ENCODE measurements at places on chromosomes 7 and 10.
A peak's percentile ranks its signal among the peaks of the same experiment; 100 is the strongest.

DNA sequence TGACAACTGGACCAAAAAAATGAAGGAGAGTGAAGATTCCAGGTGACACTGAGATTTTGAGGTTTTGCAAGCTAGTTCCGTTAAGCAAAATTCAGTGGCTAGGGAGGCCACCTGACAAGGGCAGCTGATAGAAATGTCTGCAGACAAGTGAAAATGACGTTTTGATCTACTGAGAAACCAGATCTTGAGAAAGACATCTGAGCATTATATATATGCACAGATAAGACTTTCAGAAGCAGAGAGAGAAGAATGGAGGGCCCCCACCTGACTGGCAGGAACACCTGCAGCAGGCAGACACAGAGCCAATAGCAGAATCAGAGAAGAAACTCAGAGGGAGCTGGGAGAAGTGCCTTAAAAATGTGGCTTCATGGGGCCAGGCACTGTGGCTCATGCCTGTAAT, 76.1 kb upstream of the LRGUK start:
- no peak for DNase-seq

DNA sequence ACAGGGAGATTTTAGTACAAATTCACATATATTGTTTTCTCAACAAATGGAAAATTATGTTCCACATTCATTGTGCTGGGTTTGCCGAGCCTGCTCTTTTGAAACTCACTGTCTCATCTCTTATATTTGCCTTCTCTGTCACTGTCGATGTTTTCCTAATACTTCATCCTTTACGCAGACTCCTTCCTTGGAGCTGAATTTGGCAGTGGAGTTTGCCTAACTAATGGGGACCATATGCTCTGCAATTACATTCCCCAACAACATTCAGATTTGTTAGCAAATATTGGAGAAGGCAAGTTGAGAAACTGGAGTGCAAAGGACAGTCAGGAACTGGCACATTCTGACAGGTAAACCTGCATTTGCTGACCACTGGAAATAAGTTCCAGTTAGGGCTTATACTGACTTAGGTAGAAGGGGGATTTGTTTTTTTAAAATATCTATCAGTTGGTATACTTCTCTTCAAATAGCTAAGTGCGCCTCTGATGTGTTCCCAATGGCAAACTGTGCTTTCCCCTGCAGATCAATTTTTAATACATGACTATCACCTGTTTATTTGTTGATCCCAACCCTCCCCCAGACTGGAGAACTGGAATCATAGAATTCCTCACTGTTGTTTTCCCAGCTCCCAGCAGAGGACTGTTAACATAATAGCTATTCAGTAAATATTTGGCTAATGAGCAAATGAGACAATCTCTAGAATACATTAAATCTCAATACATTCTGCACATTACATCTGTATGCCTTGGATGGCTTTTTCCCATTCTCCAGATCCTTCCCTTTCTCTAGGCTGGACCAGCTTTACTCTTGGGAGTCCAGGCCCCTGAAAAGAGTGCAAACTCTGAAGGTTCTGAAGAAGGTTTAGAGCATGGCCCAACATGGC, 769.3 kb downstream of the KCNMA1 start:
- DNase-seq, result no peak

- no peak for DNase-seq
These were observed 179.3 kb upstream of the FZD8 start for GRCh38 chr10:35821339-35821911.

- no peak for DNase-seq
These were observed 4.3 kb downstream of the LIPN start for GRCh38 chr10:88764110-88764509.

GRCh38 chr7:131019351-131019750, 285.3 kb upstream of the KLF14 start:
- no peak for DNase-seq

GRCh38 chr10:53537508-53537907, 764.9 kb upstream of the MBL2 start:
- DNase-seq, result no peak

GRCh38 chr7:125845686-125846085, 916.1 kb upstream of the POT1 start:
- no peak for DNase-seq

DNA sequence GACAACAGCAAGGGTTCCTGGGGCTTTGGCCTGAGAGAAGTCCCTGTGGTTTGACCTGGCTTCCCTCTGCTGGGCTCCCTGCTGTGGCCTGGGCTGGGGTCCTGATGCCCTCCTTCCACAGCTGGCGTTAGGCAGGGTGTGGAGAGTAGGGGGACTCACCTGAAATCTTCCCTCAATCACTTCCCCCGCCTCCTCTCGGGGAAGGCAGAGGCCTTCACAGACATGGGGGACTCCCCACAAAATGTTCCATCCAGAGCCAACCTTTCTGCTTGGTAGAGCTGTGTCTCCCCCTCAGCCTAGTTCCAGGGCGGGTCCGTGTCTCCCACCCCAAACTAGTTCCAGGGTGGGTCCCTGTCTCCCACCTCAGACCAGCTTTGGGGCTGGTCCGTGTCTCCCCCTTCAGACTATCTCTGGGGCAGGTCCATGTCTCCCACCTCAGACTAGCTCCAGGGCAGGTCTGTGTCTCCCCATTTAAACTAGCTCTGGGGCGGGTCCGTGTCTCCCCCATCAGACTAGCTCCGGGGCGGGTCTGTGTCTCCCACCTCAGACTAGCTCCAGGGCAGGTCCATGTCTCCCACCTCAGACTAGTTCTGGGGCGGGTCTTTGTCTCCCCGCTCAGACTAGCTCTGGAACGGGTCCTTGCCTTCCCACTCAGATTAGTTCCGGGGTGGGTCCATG, 2.2 kb downstream of the PVRIG start:
- no peak for DNase-seq

GRCh38 chr7:137393570-137393969, 50.0 kb upstream of the PTN start:
- DNase-seq, result no peak

GRCh38 chr7:39969431-39969830, 19.4 kb downstream of the CDK13 start:
- DNase-seq, result no peak

- DNase-seq, result no peak
These were observed 151.6 kb downstream of the SND1 start for GRCh38 chr7:127803626-127804025.

- peak; percentile 76 for DNase-seq
These were observed 7.0 kb downstream of the KNDC1 start for GRCh38 chr10:133166828-133167692.

- no peak for DNase-seq
These were observed 62.0 kb downstream of the GNAT3 start for GRCh38 chr7:80449836-80450235.

GRCh38 chr7:85714043-85714578, 527.3 kb upstream of the SEMA3D start:
- DNase-seq, result no peak

- DNase-seq, result no peak
These were observed 68.3 kb upstream of the LYZL2 start for GRCh38 chr10:30697806-30698205.

DNA sequence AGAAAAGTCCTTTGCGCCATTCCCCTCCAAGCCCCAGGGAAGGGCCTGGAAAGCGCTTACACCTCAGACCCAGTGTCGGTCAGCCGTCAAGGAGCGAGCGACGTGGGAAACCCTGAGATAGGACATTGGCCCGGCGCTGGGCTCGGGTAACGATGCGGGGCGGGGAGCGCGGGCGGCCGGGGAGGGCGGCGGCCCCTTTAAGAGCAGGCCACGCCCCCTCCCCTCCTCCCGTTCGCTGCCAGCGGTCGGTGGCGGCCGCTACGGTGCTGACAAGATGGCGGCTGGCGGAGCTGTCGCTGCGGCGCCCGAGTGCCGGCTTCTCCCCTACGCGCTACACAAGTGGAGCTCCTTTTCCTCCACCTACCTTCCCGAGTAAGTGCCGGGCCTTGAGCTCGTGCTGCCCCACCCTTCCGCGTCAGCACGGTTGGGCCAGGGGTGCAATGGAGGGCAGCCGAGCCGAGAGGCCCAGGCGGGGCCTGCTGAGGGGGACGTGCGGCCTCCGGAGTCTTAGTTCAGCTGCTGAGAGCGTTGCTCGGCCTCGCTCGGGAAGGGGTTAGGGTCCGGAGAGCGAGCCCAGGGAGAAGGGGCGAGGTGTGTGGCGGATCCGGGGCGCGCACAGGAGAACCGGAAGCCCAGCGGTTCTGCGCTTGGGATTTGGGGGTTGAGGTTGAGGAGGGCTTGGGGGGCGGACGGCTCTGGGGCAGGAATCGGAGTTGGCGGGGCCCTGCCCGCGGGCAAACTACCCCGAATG, at the start of gene MKLN1:
MKLN1 (plus strand) TSS at position 251 of the 751 bp plus-strand sequence; CDS start at position 275, 24 bp downstream.
- DNase-seq, result peak; percentile 64

DNA sequence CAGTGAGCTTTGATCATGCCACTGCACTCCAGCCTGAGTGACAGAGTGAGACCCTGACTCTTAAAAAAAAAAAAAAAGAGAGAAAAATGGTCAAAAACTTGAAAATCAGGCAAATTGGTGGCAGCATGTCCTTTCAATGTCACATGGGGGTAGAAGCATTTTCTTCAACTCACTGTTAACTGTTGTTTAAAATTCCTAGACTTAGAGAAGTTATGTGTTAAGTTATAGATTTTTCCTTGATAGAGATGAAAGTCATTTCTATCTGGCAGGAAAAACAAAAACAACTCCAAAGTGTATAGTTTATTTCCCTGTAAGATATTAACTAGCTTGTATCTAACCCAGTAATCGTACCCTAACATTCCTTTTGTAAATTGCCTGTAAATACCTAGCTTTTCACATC, 26.8 kb downstream of the LYZL2 start:
- DNase-seq, result no peak

DNA sequence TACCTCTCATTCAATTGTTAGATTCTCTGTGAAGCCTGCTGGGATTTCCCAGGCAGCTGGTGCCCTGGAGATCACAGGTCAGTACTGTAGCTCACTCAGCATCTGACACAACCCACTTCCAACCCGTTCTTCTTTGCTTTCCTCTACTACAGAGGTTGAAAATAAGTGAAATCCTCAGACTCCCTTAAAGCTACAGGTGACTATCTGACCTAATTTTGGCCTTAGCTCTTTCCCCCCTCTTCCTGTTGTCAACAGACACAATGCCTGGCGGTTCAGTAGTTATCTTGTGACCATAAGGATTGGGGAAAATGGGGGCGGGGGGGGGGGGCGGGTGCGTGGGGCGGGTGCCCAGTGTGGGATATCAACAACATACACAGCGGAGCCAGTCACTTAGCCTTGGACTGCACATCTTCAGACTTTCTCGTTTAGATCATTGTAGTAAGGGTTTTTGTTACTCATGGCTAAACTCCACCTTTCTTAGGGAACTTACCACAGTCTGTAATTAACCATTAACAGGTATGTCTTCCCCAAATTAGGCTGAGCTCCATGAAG, 37.8 kb downstream of the MTPN start:
- no peak for DNase-seq

DNA sequence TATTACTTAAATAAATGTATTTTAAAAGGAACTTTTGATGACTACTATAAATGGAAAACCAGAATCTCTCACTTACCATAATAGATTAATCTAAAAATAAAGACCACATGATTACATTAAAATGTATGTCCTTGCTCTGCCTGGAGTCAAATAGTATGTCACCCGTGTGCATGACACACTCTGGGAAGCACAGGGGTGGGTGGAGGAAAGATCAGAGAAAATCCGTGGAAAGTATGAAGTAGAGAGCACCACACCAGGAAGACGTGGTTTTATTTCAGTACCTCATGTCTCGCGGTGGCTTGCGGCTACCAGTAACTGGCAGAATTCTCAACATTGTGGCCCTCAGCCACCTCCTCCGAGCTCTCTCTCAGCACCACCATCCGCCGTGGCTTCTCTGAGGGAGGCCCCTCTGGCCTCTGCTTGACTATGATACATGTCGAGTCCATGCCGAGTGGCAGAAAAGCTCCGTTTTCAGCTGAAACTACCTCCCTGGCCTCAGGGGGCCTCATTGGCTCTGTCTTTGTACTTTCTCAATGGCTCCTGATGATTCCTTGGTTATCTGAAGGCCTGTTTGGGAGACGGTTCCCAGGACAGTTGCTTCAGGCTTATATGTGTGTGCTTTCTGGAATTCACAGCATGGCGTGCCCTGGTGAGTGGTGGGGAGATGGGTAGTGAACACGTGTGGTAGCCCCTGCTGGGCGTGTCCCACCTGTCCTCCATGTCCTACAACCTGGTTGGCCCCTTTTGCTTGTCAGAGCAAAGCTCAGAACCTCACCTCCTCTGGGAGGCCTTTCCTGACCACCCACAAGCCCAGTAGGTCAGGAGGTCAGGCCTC, 49.8 kb downstream of the LHPP start:
- DNase-seq, result no peak

DNA sequence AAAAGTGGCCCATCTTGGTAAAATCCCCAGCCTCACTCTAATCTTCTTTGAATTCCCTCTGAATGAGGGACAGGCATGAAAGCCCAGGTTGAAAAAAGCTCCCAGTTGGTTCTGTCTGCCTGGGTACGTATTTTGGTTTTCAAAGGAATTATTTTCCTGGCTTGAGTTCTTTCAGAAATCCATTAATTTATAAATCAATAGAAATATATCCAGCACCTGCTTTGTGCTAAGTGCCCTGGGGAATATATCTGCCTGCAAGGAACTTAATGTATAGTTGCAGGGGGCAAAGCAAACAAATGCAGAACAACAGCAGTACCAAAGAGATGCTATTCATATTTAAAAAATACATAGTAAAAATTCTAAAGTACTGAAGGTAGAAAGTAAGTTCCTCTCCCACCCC, 362.7 kb downstream of the REEP3 start:
- DNase-seq, result no peak

- no peak for DNase-seq
These were observed 40.4 kb downstream of the CAMK2B start for GRCh38 chr7:44284881-44285541.

DNA sequence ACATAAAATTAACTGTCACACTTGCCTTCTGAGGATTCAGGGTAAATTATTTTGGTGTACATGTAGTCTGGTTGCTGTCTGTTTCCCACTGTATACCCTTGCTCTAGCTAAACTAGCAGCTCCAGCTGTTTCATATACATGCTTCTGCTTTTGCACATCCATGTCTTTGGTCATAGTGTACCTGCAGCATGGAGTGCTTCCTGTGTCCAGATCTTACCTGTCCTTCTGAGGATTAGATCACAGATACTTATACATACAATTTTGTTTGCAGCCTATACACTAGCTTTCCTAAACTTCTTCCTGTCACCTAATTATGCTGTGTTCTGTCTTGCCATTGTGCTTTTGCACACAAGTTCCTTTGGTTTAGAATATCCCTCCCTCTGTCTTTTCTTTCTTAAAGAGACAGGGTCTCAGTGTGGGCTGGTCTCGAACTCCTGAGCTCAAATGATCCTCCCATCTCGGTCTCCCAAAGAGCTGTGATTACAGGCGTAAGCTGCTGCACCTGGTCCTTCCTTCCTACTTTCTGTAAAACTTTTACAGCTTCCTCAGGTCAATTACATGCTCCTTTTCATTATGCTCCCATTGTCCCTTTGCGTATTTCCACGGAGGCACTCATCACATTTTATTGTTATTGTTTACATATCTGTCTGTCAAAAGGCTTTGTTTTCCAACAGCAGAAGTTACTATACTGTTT, 33.8 kb downstream of the TPST1 start:
- DNase-seq, result no peak
